ENCODE measurements at places on chromosomes 5 and 9.

DNA sequence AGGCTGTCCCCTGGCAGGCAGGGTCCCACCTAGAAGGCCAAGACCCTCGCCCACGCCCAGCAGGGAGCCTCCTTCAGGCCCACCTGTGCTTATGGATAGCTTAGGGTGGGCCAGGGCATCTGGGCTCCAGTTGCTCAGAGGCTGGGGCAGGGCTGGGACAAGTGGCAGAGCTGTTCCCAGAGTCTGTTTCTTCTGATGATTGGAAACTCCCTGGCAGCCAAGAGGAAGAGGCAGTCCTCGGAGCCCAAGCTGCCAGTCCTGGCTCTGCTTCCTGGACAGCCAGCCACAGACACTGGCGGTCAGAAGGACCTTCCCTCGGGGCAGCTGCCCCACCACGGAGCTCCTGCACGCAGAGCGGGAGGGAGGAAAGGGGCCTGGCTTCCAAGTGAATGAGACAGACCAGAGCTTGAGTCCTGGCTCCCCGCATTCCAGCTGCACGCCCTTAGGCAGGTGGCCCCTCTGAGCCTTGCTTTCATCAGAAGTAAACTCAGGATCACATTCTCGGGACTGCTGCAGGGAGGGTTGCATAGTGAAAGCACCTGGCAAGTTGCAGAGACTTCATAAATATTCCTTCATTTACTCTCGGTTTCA is 37.9 kb upstream of the GABRP start:
- no peak for DNase-seq

- DNase-seq: no peak
These were observed 124.3 kb downstream of the MRPS30 start for GRCh38 chr5:44932922-44933585.

GRCh38 chr5:179747811-179748210 is 15.2 kb downstream of the MAML1 start:
- DNase-seq: no peak

DNA sequence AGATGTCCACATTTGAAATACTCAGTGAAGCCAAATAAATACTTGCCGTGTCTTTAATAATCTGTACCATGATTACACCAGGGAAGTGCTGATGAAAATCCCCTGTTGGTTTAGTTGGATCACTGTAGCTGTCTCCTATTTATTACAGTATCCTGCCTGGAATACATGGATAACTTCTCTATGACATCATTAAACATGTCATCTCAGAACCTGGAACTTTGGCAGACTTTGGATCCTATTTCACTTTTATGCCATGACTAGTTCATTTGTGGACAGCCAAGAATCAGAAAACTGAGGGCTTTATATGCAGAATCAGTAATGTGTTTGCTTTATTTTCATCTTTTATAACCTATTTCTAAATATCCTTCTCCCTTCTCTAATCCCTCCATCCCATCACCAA is at the start of gene TXNDC8:
Gene TXNDC8, minus strand, starts transcription at position 137 of the 400 bp plus-strand sequence.
- no peak for DNase-seq

- DNase-seq: no peak
These were observed 163.8 kb downstream of the SEC61B start for GRCh38 chr9:99385814-99386279.

- DNase-seq: no peak
These were observed 327.1 kb downstream of the MTRR start for GRCh38 chr5:8196061-8196460.

DNA sequence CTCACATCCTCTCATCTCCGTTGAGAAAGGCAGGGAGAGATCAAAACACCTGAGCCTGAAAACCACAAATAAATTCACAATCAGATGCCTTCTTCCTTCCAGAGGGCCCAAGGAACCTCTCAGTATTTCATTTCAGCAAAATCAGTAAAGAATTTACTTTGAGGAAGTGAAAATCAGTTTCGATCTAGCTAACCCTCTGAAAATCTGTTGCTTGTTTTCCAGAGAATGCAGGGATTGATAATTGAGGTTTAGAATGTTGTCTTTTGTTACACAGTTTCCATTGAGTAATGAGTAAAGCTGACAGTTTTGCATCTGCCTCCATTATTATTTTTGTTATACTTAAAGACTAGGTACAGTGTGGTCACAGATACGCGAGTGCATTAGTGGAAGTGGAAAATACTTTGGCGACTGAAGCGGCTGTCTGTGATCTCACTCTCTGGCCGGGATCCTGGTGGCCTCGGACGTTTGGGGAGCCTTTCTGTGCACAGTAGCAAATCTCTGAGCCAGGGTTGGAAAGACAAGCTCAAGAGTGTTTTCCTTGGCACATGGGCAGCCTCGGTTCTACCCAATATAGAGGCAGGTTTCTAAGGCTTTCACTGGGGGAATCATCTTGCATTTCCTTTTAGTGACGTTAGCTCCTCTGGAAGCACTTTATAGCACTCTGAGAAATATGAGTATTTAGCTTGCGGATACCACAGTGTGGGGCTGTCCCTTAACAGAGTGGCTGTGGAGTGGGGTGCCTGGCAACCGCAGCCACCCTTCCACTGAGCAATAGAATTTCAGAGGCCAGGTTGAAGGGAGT is 32.2 kb upstream of the ANGPTL2 start:
- no peak for DNase-seq

DNA sequence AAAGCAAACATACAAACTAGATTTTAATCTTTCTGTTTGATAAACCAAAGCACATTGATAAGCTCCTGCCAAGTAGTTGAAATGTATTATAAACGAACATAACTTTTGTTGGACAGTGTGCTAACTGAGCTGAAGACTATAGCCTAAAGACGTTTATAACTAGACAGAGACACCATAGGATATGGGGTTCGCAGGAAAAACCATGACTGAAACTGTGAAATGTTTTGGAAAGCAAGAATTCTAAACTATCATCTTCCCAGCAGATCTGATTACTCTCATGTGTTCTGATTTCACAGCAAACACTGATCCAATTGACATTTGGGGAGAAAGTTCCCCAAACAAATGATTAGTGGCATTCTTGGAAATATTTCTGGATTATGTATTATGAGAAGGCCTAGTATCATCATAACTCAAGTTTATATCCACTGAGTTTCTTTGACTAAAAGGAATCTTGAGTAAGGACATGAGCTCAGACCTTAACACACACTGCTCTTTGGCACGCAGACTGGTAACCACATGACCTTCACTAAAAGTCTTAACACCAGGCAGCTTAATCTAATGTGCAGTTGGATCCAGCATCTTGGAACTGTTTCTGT is 375.2 kb downstream of the ZNF608 start:
- no peak for DNase-seq

DNA sequence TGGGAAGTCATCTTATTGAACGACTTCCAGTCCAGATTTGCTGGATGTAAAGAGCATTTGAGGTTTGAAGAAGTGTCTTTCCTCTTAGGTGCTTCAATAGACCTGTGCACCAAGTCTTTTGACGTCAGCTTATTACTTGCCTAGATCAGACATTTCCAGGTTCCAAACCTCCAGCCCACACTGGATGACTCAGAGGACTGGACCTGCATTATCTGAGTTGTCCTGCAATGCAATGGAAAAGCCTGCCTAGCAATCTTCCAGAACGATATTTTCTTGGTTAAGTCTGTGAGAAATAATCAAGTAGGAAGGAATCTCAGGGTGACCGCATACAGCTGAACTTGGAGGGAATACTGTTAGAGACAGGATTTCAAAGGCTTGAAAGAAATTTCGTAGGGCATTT is 147.2 kb upstream of the MOCS2 start:
- DNase-seq: no peak

DNA sequence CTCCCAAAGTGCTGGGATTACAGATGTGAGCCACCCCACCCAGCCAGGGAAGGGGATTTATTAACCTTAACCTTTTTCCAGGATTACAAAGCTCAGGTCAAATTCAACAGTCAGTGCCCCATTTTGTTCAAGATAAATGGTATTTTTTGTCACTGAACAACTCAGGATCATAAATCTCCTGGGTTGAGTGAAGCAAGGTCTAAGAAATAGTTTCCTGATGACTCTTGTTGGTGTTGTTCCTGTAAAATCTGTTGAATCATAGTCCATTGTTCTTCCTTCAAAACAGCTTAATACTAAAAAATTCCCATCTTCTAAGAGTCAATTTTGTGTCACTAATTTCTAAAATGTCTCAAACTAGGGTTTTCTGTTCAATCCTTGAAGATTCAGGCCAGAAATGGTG is 33.9 kb upstream of the JMY start:
- no peak for DNase-seq

GRCh38 chr5:134124289-134125038 is 10.0 kb downstream of the TCF7 start:
- DNase-seq: no peak

- DNase-seq: no peak
These were observed 19.9 kb downstream of the ERBIN start for GRCh38 chr5:65946198-65946745.

Measured in NCI-H526 (cell line).